Caco-2 (cell line): ENCODE measurements at places on chromosomes 4 and X. TPM values are rescaled to one million over a fixed set of nuclear protein-coding genes. Genes with fewer than 3 reads are reported as not detected.

GRCh38 chrX:43939187-43939926 lies 33.8 kb downstream of the NDP start:
- DNase-seq: no peak

DNA sequence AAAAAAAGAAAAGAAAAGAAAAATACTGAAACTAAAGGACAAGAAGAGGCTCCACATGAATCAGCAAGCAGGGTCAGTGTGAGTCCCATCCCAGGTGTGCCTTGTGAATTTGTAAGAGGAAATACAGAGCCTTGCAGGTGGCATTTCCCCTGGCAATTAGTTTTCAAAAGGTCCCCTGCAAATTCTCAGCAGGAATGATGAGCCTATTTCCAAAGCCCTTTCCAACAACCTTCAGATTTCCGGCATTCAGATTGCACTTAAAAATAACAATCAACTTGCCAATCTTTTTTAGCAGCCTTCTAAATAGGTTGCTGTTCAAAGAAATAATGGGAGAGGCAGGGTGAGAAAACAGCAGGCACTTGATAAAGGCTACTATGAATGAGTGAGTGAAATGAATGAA lies 66.4 kb upstream of the OR13H1 start:
- no peak for DNase-seq

DNA sequence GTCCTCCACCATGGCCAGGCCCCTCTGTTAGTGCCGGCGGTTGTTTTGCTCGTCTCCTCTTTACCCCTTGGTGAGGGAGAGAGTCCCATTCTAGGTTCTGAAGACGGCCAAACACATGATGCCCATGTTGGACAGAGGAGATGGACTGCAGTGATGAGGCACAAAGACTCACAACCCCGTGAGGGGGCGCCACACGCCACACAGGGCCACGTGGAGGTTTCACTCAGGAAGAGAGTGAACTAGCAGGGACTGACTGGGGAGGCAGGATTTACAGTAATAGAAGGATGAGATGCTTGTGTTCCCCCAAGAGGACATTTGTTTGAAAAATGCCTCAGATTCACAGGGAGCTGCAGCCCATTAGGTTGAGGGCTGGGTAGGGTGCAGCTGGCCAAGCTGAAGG lies 655.3 kb upstream of the FRG1 start:
- no peak for DNase-seq

VGLL1 gene
- 42.3 and 49.5 TPM in 2 replicates for total RNA-seq

DNA sequence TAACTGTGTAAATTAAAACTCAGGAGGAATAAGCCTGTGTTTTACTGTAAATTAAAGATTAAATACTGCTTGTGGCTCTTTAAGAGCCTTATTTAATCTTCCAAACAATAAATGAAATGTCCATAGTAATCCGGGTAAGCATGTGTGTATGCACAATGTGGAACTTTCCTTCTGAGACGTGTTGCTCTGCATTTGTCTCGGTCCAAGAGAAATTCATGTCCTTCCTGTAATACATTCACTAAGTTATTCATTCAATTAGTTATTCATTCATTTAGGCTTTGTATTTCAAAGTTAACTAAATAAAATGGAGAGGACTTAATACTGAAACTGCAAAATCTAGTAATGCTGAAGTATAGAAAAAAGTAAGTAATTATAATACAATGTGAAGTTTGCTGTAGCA lies 2728.8 kb downstream of the PCDH7 start:
- no peak for DNase-seq

CXCL8 gene
- 0.18 TPM in 1 of 2 replicates, not detected in the other for total RNA-seq

TRIM75 gene
- total RNA-seq: not detected in 2 replicates

GRCh38 chrX:68428431-68428830 lies 4.9 kb downstream of the OPHN1 start:
- DNase-seq: no peak

GRCh38 chr4:152206646-152207377 lies 329.1 kb downstream of the FBXW7 start:
- DNase-seq: no peak

- DNase-seq: no peak
Measured at GRCh38 chr4:177351622-177352244, 42.1 kb downstream of the NEIL3 start.

GRCh38 chr4:169239221-169239905 lies 31.4 kb downstream of the SH3RF1 start:
- no peak for DNase-seq

CFAP99 gene
- total RNA-seq: not detected in 2 replicates

NWD2 gene
- not detected in 2 replicates for total RNA-seq

- no peak for DNase-seq
Measured at GRCh38 chr4:87941537-87942392, 33.7 kb upstream of the SPP1 start.

GRCh38 chr4:181524499-181524898 lies 718.7 kb upstream of the TENM3 start:
- DNase-seq: no peak

GRCh38 chr4:28435314-28435713 lies 1574.7 kb downstream of the STIM2 start:
- peak; percentile 2 for DNase-seq

SPANXA2 gene
- total RNA-seq: not detected in 2 replicates

GRCh38 chr4:37225778-37226177 lies 18.8 kb upstream of the NWD2 start:
- no peak for DNase-seq

TRMT44 gene
- 22.3 and 23.4 TPM in 2 replicates for total RNA-seq

TBC1D19 gene
- total RNA-seq: 13.8 and 19.1 TPM in 2 replicates

- DNase-seq: no peak
Measured at GRCh38 chr4:135282676-135283075, 1081.1 kb upstream of the PABPC4L start.

- no peak for DNase-seq
Measured at GRCh38 chr4:37821953-37822605, 4.4 kb upstream of the PGM2 start.

GRCh38 chr4:8044699-8045098 lies 105.0 kb upstream of the AFAP1 start:
- DNase-seq: no peak

PLXNB3 gene
- total RNA-seq: 0.16 TPM in 1 of 2 replicates, not detected in the other

ATP5ME gene
- total RNA-seq: 244 and 257 TPM in 2 replicates

NSG1 gene
- 5.5 and 7.2 TPM in 2 replicates for total RNA-seq

CT83 gene
- not detected in 2 replicates for total RNA-seq

HS3ST1 gene
- 4.2 TPM in 2 replicates for total RNA-seq

DNA sequence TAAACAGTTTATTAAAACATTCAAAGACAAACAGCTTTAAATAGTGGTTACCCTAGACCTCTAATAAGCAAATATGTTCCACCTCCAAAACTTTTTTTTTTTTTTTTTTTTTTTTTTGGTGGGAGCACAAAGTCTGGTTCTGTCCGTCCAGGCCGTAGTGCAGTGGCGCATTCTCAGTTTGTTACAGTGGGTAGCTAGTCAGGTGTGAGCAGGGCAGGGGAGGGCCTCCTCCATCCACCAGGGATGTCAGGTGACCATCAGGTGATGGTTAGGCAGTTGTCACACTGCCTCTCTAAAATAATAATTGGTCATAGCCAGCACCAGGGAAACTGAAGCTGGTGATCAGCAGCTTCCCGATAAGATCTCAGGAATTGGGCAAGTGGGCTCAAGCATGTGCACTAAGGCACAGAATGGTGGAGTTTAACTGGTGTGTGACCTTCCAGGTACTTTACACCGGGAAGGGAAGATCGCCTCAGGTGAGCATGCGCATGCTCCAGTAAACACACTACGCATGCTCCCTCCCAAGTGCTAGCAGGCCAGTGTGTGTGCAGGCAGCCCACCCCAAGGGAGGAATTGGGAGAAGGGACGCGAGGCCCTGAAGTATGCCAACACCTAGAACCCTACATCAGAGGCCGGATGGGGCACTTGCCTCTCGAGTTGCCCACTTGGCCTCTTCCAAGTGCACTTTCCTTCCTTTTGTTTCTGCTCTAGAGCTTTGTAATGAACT lies 27.2 kb downstream of the TNIP2 start:
- DNase-seq: no peak

- DNase-seq: no peak
Measured at GRCh38 chrX:137568741-137569469, 3.0 kb downstream of the ZIC3 start.

EFHC2 gene
- total RNA-seq: not detected in 2 replicates

- DNase-seq: no peak
Measured at GRCh38 chr4:106914223-106914622, 121.9 kb downstream of the DKK2 start.

- no peak for DNase-seq
Measured at GRCh38 chr4:11495818-11496217, 67.1 kb upstream of the HS3ST1 start.

CDX4 gene
- not detected in 2 replicates for total RNA-seq

DNA sequence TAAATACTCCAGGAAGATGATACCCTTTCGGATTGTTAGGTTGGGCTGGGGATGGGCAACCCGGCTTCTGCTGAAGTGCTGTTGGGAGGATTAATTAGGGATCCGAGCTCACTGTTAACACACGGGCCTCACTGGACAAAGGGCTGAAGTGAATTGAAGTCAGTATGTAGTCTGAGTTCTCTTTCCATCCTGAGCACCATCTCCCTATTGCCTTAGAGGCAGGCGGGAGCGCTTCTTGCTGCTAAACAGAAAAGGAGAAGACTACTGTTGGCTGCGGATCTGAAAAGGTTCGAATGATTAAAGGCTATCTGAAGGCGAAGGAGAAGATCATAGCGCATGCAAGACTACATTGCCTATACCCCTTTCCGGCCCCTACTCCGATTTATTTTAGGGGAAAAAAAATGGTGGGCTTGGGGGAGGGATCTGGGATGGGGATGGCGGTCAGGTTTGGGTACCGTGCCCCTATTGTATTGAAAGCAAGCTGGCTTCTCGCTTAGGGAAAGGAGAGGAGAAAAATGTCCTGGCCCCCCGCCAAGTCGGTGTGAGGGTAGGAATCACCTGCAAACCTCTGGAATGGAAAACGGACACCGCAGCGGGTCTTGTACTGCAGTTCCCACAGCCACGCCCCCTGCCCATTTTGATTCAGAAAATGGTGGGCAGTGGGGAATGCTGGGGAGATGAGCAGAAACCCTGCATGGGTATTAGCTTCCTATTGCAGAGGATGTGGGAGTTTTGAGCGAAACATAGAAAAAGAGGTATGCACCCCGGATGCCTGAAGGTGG lies 22.3 kb downstream of the MORF4L2 start:
- DNase-seq: no peak

IL21 gene
- not detected in 2 replicates for total RNA-seq

- no peak for DNase-seq
Measured at GRCh38 chrX:39012621-39013111, 211.4 kb downstream of the MID1IP1 start.

- no peak for DNase-seq
Measured at GRCh38 chrX:15856222-15856587, 1.6 kb upstream of the AP1S2 start.

GRCh38 chr4:1416948-1417260 lies 10.7 kb upstream of the NKX1-1 start:
- DNase-seq: no peak

DNA sequence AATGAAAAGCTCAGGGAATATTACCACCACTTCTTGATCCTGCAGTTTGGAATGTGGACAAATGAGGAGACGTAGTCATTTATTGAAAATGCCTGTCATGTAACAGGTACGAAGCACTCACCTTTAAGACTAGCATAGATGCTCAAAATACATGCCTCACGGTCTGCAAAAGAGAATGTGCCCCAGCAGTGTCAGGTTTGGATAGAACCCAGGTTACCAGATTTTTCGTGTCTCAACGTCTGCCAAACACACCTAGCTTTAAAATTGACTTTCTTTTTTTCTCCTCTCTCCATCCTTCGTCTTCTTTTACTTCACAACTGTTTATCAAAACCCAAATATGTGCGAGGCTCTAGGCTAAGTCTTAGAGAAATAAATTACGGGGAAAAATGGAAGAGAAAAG lies 606.8 kb upstream of the ATOH1 start:
- DNase-seq: no peak

CYBB gene
- 0.23 and 0.43 TPM in 2 replicates for total RNA-seq

ACE2 gene
- 1.8 and 2.7 TPM in 2 replicates for total RNA-seq

DNA sequence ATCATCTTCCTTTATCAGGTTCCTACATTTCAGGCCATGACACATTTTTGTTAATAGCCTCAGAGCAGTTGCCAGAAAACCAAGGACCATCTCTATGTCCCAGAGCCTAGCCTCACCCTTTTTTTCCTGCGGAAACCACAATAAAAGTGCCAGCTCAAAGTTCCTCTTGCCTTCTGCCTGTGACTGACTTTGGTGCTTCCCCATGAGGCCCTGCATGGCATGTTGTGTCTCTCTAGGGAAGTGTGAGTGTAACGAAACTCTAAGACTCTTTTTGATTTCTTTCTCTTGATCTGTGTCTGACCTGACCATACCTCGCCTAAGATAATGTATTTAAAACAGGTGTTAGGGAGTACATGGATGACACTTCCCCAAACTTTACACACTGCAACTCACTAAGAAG lies 642.3 kb upstream of the BOD1L1 start:
- DNase-seq: no peak

GRCh38 chr4:110009550-110009949 lies 96.9 kb downstream of the EGF start:
- no peak for DNase-seq

DNA sequence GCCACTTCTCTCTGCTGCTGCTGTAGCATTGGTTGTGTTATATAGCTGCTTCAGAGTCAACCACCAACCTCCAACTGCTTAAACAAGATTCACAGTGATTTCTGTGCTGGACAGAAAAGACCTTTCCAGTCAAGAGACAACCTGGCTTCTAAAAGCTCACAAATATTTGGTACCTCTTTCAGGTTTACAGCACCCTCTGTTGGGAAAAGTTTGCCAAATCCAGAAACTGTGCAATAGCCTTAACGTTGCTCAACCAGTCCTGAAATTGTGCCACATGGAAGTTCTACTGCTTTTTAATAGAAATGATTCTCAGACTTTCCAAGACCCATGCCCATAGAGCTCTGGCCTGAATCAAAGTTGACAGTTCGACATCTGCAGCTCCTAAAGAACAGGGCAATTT lies 842.1 kb upstream of the HTR2C start:
- DNase-seq: peak; percentile 5

- DNase-seq: no peak
Measured at GRCh38 chr4:5782829-5783476, 72.0 kb downstream of the EVC start.

DNA sequence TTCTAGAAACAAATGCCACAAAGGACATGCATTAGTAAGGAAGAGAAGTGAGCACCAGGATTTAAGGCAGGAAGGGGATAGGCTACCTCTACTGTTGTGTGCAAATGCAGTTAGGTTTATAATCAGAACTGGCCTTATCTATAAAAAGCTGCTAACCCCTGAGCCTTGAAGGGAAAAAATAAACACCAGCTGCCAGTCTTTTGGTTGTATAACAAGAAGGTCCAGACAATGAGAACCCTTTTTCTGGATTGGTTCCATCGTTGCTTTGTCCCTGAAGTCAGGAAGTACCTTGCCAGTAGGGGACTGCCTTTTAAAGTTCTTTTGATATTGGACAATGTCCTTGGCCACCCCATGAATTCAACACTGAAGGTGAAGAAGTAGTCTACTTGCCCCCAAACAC lies 126.7 kb upstream of the OTUD4 start:
- no peak for DNase-seq

- DNase-seq: peak; percentile 60
Measured at GRCh38 chr4:57131849-57132742, 21.9 kb upstream of the IGFBP7 start.

DNA sequence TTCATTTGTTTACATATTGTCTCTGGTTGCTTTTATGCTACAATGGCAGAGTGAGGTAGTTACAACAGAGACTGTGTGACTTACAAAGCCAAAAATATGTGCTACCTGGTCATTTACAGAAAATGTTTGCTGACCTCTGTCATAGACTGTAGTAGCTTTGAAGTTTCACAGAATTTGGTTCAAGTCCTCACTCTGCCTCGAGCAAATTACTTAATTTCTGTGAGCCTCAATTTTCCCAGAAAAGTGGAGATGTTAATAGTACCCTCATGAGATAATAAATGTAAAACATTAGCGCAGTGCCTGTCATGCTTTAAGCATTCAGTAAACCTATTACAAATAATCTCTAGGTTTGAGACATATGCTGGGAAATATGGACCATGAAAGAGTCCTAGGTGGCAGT lies 18.4 kb upstream of the NRK start:
- DNase-seq: no peak
